Fibroblast of skin of right quadriceps (primary cell): ENCODE measurements at places on chromosomes 7 and 10.

- peak; percentile 14 for DNase-seq
These were observed 8.8 kb upstream of the SMKR1 start for GRCh38 chr7:129493555-129493954.

GRCh38 chr7:134548877-134549276 lies at the start of gene AKR1B15:
AKR1B15 (plus strand) TSS chr7:134549110; CDS start chr7:134564620, 15,510 bp downstream.
- no peak for DNase-seq

GRCh38 chr7:38283107-38283506 lies 9.7 kb upstream of the TARP start:
- DNase-seq, result no peak

GRCh38 chr10:113180401-113181154 lies 230.5 kb downstream of the TCF7L2 start:
- peak; percentile 19 for DNase-seq

- DNase-seq, result no peak
These were observed 29.1 kb downstream of the FAS start for GRCh38 chr10:89019569-89020327.

- no peak for DNase-seq
These were observed 2.2 kb downstream of the STRA8 start for GRCh38 chr7:135235841-135236240.

- DNase-seq, result no peak
These were observed 77.7 kb downstream of the CDCA7L start for GRCh38 chr7:21867816-21868575.
